Inflammatory macrophage treated with lipopolysaccharide for 1 hour (primary cell): ENCODE measurements at places on chromosomes 16 and 17.

GRCh38 chr17:34163123-34163522 is 92.0 kb upstream of the CCL2 start:
- DNase-seq: no peak

DNA sequence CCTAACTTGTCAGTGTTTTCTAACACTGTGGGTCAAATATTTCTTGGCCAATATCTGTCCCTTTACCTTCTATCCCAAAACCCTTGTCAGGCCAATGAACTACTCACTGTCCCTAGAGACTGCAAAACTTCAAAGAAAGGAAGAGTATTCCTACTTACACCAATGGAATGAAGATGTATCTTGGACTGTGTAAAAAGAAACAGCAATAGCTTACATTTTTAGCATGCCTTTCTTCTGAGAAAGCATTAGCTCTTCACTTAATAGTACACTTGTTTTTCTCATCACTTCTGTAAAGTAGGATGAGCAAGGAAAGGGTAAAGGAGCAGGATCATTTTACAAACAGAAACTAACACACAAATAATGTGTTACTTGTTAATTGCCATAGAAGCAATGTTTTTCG is 73.9 kb downstream of the STH start:
- no peak for DNase-seq

- DNase-seq: no peak
Measured at GRCh38 chr17:76716839-76717215, 6.1 kb upstream of the MXRA7 start.

DNA sequence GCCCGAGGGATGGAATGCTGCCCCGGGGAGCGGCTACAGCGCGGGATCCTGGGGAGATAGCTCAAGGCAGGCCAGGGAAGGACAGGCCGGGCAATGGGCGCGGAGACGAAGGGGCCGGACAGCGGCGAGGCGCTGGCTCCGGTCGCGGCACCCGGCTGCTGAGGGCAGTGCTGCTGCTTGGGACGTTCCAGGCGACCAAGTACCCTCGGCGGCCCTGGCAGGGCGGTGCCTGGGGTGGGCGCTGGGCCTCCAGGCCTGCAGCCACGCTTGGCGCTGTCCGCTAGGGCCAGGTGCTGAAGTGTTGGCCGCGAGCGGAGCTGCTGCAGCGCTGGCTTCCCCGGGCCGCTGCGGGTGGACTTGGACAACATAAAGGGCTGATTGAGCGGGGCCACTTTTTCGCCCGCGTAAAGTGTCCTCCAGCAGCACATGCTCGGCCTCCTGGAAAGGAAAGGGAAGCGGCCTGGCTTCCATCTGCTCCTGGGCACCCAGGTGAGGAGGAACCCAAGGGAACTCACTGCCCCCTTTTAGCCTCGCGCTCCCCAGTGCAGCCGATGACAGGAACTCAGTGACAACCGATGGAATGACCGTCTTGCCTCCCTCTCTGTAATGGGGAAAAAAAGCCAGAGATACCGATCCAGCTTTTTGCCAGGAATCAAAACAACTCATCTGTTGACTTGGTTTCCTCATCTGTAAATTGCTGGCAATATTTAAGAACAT is 23.7 kb downstream of the CLEC3A start:
- peak; percentile 6 for DNase-seq

- no peak for DNase-seq
Measured at GRCh38 chr17:61372436-61372835, 27.2 kb upstream of the TBX2 start.

- DNase-seq: no peak
Measured at GRCh38 chr17:59337741-59338299, 6.4 kb downstream of the YPEL2 start.

DNA sequence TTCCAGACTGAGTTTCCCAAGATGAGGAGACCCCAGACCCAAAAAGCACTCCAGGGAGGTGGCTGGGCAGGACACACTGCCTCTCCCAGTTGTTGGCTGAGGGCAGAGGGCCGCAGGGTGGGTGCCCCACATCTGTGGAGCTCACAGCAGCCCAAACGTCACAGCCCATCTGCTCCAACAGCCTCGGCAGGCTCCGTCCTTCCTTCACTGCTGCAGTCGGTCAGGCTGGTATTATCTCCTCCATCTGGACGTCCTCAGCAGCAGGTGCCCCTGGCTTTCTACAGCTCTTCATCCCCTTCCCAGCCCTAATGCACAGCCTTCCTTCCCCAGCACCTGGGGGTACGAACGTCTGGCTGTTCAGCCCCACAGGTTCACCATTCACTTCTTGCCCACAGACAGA is 55.2 kb downstream of the PRMT7 start:
- no peak for DNase-seq

DNA sequence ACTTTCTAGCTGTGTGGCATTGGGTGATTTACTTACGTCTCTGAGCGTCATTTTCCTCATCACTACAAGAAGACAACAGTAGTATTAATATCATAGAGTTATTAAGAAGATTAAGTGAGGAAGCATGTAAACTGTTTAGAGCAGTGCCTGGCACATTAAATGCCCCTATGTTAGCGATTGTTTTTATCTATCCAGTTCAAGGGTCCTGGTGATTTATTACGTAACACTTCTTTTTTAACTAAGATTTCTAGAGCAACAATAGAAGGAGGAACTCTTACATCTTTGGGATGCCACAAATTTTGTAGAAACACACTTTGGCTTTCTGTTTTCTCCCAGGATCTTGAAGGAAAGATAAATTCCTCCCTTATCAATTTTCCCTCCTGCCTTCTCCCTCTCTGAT is 3.3 kb upstream of the GAS7 start:
- no peak for DNase-seq

- DNase-seq: no peak
Measured at GRCh38 chr17:73939806-73940205, 263.7 kb upstream of the RPL38 start.

DNA sequence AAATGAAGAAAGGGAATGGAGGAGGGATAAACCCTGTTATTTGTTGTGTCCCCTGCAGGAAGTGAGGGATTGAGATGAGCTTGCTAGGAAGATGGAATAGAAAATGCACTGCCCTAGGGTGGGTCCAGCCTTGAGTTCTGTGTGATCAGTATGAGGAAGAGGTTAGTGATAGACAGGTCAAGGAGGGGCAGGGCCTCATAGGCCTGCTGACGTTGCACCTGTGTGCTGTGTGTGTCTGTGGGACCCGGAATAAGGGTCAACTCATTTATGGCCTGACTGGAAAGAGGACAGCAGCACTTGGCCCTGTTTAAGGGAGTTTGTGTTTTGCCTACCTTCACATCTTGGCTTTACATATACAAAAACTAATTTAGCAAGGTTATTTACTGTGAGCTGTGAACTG is 26.3 kb downstream of the DEF8 start:
- no peak for DNase-seq

DNA sequence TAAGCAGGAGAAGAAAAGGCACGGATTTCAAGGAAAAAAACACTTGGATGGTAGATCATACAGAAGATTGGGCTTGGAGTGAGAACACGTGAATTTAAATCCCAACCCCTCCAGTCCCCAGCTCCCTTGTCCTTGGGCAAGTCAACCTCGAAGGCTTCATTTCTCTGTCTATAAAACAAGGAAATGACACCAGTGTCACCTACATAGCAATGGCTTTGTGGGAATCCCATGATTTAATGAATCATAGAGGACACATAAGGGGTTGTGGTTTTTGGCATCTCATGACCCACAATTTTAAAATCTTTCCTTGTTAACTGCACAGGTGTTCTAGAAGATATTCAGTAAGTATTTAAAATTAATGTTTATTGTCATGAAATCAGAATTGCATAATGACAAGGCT is 8.2 kb upstream of the CCL2 start:
- DNase-seq: peak; percentile 76

GRCh38 chr17:15930426-15930825 is 14.5 kb upstream of the ADORA2B start:
- no peak for DNase-seq
